Right ventricle myocardium inferior (tissue), 1 donor: ENCODE measurements at places on chromosomes 11 and 22. TPM values are rescaled to one million over a fixed set of nuclear protein-coding genes. Genes with fewer than 3 reads are reported as not detected.

DNA sequence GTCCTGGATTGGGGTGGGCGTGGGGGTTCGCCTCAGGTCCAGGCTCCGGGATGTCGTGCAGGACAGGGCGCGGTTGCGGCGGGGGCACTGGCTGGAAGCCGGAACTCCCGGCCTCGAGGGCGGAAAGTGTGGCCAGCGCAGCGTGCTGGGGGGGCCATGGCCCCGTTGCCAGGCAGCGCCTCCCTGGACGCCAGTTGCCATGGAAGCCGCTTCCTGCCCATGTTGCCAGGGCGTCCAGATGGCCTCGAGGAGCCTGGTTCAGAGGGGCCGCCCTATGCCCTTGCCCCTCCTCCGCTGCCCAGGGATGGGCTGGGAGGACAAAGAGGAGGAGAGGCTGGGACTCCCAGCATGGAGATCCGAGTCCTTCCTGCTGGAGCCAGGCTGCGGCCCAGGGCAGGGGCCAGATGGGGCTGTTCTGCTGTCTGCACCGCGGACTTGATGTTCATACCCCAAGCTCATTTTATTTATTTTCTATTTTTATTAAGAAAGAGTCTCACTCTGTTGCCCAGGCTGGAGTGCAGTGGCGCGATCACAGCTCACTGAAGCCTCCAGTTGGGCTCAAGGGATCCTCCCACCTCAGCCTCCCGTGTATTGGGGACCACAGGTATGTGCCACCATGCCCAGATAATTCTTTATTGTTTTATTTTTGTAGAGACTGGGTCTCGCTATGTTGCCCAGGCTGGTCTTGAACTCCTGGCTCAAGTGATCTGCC, 4.6 kb upstream of the CCDC188 start:
- DNase-seq: no peak

DNA sequence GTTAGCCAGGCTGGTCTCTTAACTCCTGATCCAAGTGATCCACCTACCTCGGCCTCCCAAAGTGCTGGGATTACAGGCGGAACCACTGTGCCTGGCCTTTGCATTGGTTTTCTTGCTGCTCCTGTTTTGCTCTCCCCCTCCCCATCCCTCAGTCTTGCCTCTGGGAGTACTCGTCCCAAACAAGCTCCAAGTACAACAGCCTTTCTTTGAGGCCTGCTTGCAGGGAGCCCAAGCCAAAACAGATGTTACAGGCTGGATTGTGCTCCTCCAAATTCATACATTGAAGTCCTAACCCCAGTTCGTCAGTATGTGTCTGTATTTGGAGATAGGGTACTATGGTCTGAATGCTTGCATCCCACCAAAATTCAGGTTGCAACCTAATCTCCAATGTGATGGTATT, 8.6 kb downstream of the IGLL1 start:
- DNase-seq: no peak

DNA sequence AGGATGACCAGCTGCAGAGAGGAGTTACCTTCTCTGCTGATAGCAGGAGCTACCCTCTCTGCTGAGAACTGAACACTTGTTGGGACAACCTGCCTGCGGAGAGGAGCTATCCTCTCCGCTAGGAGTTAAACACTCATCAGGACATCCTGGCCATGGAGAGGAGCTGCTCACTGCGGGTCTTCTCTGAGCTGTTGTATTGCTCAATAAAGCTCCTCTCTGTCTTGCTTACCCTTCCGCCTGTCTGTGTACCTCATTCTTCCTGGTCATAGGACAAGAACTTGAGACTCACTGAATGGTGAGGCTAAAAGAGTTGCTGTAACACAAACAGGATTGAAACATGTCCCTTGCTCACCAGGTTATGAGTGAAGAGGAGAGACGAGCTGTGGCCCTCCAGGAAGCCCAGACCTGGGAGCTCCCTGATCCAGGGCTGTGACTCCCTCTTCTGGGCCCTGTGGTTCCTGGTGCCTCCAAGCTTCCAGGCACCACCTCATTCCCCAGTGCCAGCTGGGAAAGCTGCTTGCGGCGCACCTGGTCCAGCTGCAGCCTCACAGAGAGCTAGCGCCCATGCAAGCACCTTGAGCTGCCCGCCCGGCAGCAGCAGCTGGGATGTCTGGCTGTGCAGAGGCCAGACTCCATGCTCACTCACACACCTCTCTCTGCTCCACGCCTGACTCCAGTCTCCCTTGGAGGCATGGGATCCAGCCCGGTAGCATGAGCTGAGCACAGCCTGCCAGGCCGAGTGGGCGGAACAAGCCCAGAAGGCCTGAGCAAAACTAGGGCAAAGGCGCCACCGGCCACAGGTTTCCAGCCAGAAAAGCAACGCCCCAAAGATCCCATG, 50.5 kb downstream of the RAB30 start:
- no peak for DNase-seq

- DNase-seq: no peak
These were observed 414.3 kb downstream of the AASDHPPT start for GRCh38 chr11:106491751-106492150.

GRCh38 chr22:49322861-49323622, 504.6 kb downstream of the BRD1 start:
- no peak for DNase-seq

- no peak for DNase-seq
These were observed 853.0 kb downstream of the BRD1 start for GRCh38 chr22:48974443-48975315.

DNA sequence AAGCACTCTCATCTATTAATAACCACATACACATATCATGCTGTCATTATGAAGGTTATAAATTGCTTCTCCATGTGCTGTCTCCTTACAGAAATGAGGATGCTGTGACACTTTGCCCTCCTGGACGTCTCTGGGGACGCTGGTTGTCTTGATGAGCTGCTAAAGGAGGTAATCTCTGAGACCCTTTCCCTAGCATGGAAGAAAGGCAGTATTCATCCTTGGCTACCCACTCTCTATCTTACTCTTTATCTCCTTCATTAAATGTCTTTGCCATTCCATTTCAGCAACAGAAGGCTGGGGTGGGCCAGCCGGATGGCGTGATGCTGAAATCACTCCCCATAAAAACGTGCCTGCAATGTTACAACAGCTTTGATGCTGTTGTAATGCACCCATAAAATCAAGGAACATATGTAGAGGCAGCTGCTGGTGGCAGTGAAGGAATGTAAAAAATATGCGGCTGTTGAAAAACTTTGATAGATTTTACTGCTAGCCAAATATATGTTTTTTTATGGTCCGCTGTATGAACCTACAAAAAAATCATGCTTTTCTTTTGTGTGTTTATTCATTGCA, 715.1 kb upstream of the API5 start:
- DNase-seq: no peak

DNA sequence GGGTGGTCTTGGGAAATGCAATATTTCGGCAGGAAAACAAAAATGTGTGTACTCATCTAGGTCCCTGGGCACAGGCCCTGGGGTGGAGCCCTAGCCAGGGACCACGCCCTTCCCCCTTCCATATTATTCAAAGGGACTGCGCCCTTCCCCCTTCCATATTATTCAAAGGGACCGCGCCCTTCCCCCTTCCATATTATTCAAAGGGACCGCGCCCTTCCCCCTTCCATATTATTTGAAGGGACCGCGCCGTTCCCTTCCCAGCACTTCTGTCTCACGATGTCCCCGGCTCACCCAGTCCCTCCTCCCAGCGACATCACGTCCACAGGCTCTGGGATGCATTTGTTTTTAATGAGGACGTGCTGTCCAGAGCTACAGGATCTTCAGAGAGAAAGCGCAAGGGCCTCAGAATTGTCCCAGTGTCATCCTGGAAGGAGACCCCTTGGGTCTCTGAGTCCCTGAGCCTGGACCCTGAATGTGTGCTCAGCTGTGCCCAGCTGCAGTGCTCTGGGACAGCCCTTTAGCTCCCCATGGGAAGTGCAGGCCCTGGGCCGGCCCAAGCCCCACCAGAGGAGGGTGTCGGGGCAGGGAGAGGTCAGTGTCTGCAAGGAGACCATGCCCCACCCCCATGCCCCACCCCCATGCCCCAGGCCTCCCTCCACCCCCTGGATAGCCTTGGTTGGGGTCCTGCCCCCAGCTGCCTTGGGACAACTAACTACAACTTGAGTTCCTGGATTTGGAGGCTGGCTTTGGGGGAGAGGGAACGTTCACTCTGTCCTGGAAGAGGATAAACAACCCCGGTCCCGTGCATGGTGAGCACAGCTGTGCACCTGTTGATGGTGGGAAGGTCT, 810.0 kb downstream of the BRD1 start:
- DNase-seq: no peak

- DNase-seq: no peak
These were observed 64.6 kb downstream of the FEZ1 start for GRCh38 chr11:125431481-125431880.

DNA sequence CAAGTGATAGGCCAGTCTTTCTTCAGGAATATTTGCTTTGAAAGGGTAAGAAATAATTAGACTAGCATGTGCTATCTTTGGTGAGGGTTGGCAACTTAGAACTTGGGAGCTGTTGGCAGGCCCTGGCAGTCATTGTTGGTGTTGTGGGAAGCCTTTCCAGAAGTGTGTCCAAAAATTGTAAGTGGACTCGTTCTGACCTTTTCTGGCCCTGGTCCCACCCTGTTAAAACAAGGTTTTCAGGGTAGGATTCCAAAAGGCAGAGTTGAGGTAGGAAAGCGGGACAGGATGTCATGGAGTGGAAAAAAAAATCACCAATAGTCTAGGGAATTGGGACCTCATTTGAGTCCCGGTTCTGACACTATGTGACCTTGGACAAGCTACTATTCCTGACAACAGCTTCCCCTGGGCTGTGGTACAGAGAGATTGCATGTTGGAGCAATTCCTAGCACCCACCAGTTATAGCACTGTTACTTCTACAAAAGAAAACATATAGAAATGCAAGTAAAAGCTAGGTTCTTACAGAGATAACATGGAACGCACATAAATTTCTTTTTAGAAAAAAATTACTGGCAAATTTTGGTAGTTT, 299.3 kb upstream of the DDI1 start:
- peak; percentile 67 for DNase-seq

DNA sequence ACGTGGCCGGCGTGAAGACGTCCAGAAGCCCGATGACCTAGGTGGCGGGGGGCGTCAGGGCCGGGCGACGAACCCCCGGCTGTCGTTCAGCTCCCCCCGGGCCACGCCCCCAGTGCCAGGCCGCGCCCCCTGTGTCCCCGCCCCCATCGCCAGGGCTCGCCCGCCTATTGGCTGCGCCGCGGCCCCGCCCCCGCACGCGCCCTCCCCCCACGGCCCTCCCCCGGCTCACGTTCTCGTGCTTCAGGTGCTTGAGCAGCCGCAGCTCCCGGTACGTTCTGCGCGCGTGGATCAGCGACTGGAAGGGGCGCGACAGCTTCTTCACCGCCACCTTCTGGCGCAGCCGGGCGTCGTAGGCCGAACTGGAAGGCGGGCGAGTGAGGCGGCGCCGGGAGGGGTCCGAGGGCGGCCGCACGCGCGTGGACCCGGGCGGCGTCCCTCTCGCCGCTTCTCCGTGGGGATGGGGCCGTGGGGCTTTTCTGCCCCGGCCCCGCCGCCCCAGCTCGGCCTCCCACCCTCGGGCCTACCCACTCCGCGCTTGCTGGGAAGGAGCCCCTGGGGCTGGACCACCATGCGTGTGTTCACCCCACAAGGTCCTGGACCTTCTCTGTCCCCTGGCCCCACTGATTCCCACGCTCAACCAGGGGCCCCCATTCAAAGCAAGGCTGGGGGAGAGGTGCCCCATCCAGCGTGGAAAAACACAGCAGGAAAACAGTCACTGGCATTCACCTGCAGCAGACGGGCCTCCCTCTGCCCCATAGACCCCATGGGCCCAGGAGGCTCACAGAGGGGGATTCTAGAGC, 2.4 kb downstream of the MAPK11 start:
- DNase-seq: no peak

DNA sequence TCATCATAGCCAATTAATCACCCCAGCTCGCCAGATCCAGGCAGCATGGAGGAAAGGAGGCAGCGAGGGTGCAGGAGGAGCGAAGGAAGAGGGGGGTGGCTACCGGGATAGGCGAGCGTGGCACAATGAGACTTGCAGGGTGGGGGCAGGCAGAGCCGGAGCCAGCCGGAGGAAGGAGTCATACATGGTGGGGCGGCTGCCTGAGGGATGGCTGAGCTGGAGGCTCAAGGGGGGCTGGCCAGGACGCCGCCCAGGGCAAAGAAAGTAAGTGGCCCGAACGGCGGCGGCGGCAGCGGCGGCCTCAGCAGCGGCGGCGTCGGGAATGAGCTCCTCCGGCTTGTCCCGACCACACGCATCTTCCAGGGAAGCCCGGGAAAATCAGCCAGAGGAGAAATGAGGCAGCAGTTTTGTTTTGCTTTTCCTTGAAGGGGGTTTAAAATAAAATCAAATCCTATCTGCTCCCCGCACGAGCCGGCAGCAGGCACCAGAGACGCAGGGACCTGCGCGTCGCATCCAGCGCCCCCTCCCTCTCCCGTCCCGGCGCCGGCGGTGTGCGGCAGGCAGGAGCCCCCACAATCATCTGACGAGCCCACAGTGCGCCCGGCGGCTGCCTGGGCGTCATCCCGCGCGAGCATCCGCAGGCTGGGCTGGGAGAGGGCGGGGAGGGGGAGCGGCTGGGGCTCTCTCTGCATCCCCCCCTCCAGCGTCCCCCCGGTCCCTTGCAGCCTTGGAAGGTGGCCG, 263.6 kb downstream of the CTTN start:
- no peak for DNase-seq

Gene HPX
- not detected for total RNA-seq

Gene CKAP5
- 70.3 TPM for total RNA-seq

DNA sequence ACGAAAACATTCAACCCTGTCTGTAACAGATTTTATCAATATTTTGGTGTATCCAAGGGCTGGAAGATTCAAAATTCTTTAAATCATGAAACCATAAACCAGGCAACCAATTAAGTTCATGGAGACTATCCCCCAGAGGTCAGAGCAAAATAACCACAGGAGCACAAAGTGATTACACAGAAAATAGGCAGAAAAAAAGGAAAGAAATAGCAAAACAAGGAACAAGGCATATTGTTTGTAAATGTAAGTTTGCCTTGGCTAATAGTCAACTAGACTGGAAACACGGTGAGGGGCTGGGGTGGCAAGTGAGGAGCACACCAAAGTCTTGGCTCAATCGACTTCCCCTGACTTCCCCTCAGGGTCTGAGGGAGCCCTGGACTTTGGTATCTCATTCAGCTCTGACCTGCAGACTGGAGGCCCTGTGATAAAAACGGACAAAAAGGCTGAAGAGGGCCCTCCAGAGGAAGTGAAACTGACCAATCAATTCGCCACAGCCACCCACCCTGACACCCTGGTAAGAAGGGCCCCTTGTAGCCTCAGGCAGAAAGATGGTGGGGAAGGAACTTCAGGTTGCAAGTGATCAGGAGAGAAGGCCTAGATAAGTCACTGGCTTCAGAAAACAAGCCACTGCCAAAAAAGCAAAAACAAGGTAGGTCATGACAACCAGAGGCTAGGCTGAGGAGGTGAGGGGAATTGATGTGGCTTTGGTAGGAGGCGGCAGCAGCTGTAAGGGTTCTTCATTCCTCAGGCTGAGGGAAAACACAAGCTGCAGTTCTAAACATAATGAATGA, 1.8 kb downstream of the SIK3 start:
- no peak for DNase-seq

GRCh38 chr11:85988780-85989179, 80.1 kb downstream of the PICALM start:
- DNase-seq: no peak

Gene PIK3C2A
- 29.9 TPM for total RNA-seq

Gene FAM83F
- total RNA-seq: 6.1 TPM
